ENCODE measurements at places on chromosomes 3 and 15.

DNA sequence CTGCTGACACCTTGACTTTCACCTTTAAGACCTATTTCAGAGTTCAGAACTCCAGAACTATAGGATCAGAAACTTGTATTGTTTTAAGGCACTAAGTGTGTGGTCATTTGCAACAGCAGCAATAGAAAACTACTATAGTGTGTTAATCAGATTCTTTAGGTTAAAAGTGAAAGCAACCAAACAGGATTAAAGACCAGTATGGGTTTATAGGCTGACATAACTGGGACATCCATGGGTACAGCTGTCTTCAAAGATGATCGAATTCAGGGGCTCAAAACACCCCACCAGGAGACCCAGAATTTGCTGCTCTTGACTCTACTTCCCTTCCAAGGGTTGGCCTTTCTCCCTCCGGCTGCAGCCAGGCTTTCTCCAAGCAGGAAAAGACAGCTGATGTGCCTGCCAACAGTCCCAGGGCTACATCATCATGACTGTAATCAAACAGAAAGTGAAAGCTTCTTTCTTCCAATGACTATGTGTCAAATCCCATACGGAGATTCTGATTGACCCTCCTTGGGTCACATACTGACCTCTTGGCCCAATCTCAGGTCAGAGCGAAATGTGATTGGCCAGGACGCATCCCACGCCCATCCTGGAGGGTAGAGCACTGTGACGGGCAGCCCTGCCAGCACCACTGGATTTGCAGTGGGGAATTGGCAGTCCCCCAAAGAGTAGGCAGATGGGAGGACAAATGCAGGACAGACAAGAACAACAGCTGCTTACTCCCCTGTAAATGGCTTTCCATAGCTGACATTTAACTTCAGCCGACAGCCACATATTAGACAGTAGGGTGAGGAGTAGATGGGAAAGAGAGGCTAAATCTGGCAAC lies 51.4 kb upstream of the RNF7 start:
- peak; percentile 5 for DNase-seq

- no peak for DNase-seq
Measured at GRCh38 chr15:29207758-29208108, 61.9 kb downstream of the NSMCE3 start.

- no peak for DNase-seq
Measured at GRCh38 chr3:196707566-196707965, 4.5 kb downstream of the CEP19 start.

GRCh38 chr3:143875546-143875945 lies 27.3 kb upstream of the SLC9A9 start:
- DNase-seq = no peak

DNA sequence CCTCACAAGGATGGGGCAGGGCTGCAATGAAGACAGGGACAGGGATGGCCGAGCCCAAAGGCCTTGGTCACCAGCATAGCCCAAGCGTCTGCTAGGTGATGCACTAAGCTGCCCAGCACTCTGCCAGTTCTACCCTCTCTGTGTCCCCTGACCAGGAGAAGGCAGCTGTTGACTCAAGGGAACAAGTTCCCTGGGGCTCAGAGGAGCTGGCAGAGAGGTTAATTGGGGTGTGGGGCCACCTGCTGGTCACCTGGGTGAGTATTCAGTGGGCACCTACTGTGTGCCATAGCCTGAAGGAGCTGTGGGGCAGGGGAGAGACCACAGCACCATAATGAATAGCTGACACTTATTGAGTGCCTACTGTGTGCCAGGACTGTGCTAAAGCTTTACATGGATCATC lies 22.0 kb upstream of the DOCK3 start:
- DNase-seq = peak; percentile 47

GRCh38 chr15:69675731-69676130 lies 223.1 kb downstream of the RPLP1 start:
- no peak for DNase-seq

DNA sequence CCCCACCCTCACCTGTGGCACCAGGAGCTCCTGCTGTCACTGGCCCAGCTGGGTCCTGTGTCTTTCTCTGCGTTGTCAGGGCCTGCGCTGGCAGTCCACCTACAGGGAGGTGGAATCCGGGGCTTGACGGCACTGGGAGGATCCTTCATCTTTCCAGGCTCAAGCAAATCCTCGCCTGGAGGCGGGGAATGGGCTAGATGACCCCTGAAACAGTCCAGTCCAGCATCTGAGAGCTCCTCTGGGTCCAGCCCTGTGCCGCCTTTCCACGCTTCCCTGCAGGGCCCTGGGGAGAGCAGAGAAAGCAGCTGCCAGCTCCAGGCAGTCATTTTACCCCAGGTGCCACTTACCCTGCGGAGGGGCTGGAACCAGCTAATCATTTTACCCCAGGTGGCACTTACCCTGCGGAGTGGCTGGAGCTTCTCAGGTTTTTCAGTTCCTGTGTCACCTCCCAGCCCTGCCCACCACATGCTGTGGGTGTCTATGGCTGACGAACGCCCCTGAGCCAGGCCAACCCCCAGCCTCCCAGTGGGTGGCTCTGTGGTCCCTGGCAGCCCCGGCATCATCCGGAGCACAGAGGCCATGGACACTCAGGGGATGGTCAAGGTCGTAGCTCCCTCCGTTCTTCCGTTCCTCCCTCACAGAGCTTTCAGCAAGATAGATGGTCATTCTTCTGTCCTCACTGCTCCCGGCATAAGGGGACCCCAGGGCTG lies 17.9 kb upstream of the ADIPOQ start:
- no peak for DNase-seq

- DNase-seq = no peak
Measured at GRCh38 chr3:171264758-171265157, 195.4 kb downstream of the TNIK start.

DNA sequence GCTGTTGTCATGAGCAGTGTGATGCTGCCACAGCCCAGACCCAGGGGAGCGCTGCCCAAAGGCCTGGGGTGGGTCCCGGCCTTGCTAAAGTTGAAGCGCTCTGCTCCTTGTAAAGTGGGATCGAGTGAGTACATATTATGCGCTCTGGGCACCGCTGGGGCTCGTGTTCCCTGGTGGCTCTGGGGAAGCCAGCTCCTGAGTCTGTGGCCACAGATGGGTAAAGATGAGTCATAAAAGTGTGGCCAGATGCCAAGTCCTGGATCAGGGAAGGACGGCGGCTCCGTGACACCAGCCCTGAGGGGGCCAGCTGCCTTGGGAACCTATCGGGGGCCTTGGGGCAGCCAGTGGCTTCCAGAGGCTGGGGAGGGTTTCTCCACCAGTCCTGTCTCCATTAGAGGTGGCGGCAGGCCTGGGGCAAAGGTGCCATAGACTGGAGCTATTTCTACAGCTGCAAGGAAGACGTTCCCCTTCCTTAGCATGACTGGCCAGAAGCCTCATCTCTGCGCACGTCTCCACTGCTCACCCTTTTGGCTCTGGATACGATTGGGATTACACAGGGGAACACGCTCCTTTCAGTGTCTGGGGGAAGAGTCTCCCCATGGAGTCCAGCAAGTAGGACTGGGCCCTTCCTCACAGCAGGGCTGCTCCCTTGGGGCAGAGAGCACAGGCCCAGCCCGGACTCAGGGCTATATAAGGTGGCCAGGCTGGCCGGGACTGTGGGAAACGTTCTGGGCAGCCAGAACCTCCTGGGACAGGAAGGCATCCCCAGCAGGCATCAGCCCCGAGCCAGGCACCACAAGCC lies 1.2 kb upstream of the ITIH4 start:
- no peak for DNase-seq

- no peak for DNase-seq
Measured at GRCh38 chr15:97998307-97999071, 38.0 kb downstream of the ARRDC4 start.

DNA sequence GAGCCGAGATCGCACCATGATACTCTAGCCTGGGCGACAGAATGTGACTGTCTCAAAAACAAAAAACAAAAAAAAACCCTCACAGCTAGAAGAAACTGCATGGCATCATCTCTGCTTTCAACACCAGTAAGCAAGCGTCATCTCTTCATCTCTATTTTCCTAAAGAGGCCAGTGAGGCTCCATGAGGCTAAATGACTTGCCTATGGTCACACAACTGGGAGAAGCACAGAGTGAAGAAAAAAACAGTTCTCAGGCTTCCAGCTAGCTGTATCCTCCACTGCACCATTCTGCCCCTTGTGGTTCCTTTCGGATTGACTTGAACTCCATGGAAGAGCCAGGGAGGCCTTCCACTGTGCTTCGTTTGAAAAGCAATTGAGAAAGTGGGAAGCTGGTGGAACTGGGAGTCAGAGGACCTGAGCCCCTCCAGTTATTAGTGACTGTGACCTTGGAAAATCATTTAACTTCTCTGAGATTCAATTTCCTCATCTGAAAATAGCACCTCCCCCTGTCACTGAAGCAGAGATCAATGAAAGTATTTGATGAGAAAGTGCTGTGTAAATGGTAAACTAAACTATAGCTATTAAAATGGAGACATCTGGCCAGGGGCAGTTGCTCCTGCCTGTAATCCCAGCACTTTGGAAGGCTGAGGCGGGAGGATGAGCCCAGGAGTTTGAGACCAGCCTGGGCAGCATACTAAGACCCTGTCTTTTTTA lies 32.1 kb upstream of the DENND4A start:
- DNase-seq = no peak

GRCh38 chr15:52281085-52282035 lies 14.2 kb downstream of the MYO5C start:
- no peak for DNase-seq

- no peak for DNase-seq
Measured at GRCh38 chr3:56923526-56924224, 121.9 kb upstream of the ARHGEF3 start.

GRCh38 chr3:72482589-72483321 lies 365.5 kb downstream of the SHQ1 start:
- peak; percentile 72 for DNase-seq

GRCh38 chr3:12393894-12394293 lies 90.4 kb upstream of the TSEN2 start:
- no peak for DNase-seq

DNA sequence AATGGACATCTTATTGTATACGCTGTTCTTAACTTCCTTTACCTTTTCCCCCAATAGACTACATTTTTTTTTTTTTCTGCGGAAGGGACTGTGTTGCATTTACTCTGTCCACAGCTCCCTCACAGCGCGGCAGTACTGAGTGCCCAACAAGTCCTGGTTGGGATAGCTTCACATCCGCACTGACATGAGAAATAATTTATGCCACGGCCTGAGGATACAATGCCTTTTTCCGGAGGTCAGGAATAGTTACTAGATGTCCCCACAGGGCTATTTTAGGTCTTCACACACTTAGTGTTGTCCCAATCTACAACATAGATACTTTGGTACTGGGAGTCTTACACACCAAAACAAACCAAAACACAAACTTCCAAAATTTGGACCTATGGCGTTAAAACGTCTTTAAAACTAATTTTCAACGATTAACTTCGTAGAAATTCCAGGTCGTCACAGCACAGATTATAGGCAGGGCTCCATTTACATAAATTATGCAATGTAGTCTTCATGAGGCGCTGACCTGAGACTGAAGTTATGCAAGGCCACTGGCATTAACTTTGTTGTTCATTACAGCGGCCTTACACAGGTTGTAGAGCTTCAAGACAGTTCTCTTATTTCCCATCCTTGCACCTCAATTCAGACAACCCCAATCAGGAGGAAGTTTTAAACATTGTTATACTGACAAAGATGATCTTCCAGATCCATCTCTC lies 989 bp upstream of the PPIB start:
- no peak for DNase-seq

- DNase-seq = no peak
Measured at GRCh38 chr3:27779176-27779575, 57.1 kb upstream of the EOMES start.

- no peak for DNase-seq
Measured at GRCh38 chr3:179256813-179257212, 5.9 kb upstream of the KCNMB3 start.

DNA sequence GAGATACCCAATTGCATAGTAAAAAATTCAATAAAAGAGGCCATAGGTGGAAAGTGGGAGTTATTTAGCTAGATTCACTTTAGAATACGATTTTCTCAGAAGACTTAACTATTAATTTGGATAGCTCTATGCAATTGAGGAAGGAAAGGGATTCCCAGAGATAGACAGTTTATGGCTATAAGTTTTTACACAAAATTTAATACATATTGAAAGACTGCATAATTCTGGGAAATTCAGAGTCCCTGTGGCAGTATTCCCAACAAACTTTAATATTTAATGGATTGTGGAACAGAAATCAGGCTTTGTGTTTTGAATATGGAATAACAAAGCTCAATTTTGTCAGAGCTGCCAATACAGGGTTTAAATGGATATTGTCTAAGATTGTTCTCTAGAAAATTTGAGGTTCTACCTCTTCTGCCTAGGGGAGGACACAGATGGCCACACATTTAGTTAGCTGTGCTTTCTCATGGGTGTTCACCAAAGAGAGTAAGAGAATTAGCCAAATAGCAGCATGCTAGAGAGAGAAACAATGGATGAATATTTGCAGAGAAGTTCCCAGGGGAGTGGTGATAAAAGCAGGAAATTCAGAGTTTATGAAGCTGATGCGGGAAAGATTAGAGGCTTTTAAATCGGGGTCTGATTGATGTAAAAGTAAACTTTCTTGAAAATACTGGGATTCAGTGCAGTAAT lies 8.5 kb downstream of the ISL2 start:
- DNase-seq = no peak

DNA sequence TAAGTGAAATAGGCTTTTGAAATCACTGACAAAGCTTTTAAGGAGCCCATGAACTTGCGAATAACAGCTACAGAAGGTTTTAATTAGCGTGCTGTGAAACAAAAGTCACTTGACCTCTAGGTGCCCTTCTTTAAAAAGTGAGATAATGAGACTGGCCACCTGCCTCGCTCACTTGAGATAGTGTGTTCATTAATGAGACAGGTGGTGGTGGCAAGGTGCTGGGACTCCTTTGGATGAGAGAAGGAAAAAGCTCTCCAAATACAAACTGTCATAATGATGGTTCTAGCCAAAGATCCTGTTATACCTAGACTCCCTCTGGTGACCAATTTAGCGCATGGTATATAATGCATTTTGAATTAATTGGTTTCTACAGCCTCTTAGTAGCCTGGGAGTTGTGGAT lies 22.7 kb upstream of the IREB2 start:
- no peak for DNase-seq

DNA sequence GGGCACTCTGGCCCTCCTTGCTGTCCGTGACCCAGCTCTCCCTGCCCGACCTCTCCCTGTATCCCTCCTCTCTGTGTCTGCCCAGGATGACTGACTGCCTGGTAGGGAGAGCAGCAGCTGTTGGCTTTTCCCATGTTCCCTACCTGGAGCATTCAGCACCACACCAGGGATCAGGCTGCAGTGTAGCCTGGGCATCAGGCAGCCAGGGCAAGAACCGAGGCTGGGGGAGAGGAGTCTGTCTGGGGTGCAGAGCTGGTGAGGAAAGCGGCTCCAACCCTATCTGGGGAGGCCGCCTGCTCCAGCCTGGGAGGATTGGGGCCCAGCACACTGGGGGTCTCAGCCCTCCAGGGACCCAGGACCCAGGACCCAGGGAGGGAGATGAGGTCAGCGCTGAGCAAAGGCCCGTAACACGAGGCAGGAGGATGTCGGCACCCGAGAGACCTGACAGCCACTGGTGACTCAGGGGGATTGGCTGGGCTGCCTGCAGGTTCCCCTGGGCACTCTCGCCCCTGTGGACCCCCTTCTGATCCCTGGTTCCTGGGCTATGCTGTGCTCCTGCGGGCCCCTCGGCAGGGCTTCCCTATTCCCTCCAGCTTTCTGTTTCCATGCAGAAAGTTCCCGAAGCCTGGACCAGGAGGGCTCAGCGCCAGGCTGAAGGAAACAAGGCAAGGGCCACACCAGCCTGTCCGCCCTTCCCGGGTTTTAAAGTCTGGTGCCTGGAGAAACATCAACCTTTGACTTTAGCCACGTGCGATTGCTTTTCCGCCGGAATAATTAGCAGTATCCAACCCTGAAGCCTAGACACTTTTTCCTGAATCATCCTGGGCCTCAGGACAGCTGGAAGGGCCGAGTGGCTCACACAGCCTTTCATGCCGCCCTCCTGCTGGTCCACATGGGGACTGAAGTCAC lies 128.2 kb upstream of the MEF2A start:
- DNase-seq = no peak

Measured in activated naive CD8-positive, alpha-beta T cell treated with anti-CD3 and anti-CD28 coated beads for 36 hours (primary cell).